ENCODE measurements at places on chromosomes 1 and 21. TPM values are rescaled to one million over a fixed set of nuclear protein-coding genes. Genes with fewer than 3 reads are reported as not detected.

The KCNN3 gene
- total RNA-seq = not detected

The GJB3 gene
- not detected for total RNA-seq

The S100A13 gene
- total RNA-seq = 2.8 TPM

The SMIM12 gene
- total RNA-seq = 44.6 TPM

The EMC1 gene
- 21.9 TPM for total RNA-seq

The PDC gene
- not detected for total RNA-seq

The SPRR1A gene
- total RNA-seq = not detected

The GPR3 gene
- 0.14 TPM for total RNA-seq
